Stimulated activated CD4-positive, alpha-beta T cell treated with anti-CD3 and anti-CD28 coated beads, Interleukin-4, amount 100 ng/mL, for 48 hours (primary cell): ENCODE measurements at places on chromosomes 5 and 9.

- DNase-seq = no peak
Observed at GRCh38 chr5:36494841-36495601, 111.4 kb upstream of the SLC1A3 start.

- no peak for DNase-seq
Observed at GRCh38 chr5:123545506-123545905, 33.5 kb downstream of the CSNK1G3 start.

- no peak for DNase-seq
Observed at GRCh38 chr9:93634311-93635185, 58.2 kb downstream of the PHF2 start.

DNA sequence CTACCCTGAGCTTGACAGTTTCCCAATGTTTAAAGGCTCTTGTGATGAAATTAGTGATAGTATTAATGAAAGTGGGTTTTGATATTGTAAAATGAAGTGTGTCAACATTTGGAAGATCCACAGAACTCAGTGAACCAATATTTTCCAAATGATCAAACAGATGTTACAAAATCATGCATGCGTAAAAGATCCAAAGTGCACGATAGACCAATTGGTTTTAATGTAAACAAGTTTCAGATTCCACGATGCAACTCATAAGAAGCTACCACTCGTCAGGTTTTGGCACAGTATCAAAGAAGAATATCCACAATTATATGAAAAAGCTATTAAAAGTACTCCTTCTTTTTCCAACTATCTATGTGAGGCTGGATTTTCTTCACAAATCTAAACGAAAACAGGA, 82.3 kb downstream of the SLC38A9 start:
- DNase-seq = no peak

DNA sequence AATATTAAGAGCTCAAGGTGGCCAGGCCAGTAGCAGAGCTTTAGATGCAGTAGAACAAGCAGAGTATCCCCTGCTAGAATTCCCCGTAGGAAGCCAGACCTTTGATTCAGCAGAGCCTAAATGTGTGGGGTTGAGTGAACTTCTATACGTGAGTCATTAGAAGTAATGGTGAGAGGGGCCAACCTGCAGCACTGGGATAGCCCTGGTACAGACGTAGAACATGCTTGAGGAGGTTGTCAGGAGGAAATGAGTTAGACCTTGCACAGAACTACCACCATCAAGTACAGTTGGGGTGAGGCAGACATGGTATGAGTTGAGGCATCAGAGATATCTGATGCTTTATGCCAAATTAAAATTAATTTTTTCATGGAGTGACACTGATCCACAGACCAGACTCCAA, 42.0 kb downstream of the PDCD1LG2 start:
- DNase-seq = no peak

DNA sequence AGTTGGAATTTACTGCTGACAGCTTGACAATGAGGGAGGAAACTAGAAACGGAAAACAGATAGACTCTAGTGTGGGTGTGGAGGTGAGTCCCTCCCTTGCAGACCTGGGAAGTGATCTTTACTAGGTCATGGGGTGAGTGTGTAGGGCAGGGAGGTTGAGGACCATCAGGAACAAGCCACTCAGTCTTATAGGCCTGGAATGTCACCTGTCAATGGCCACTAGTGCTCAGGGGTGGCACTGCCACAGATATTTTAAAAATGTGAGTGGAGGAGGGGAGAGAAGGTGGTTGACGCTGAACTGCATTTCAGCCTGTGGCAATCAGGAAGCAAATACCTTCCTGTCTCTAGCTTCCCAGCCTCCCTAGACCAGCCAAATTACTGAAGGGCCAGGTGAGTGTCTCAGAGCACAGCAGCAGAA, 9.0 kb downstream of the OR2S2 start:
- no peak for DNase-seq

DNA sequence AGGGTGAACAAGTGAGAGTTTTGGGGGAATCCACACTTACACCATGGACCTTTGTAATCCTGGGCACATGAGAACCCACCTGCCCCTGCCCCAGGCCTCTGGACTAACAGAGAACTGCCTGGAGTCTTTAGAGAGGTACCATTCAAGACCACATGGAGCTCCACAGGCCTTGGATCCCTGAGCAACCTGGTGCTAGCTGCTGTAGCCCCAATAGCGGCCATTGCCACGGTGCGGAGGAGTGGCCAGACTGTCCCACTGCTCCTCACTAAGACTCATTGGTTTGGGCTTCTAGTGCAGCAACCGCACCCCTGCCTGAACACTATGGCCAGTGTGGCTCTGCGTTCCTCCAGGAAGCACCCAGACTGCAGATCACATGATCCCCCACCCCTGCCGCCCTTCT, 45.8 kb downstream of the OSMR start:
- no peak for DNase-seq

DNA sequence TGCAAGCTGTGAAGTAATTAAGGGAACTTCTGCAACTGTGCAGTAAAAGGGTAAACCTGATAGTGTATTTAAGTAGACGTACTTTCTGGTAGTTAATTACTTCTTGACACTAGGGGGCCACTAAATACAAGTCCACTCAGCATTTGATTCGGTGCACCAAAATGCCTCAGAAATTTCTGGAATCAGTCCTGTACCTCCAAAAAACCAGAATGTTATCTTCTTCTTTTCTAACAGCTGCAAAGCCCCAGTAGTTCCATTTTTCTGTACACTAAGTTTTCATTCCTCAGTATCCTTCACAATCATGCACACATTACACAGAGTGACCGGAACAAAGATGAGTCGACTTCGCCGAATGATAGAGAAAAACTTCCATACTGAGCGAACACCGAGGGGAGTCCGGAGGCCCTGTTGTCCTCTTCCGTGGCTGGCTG, 484 bp downstream of the GFM2 start:
- DNase-seq = no peak

- DNase-seq = no peak
Observed at GRCh38 chr9:89417832-89418473, 80.0 kb downstream of the SEMA4D start.

DNA sequence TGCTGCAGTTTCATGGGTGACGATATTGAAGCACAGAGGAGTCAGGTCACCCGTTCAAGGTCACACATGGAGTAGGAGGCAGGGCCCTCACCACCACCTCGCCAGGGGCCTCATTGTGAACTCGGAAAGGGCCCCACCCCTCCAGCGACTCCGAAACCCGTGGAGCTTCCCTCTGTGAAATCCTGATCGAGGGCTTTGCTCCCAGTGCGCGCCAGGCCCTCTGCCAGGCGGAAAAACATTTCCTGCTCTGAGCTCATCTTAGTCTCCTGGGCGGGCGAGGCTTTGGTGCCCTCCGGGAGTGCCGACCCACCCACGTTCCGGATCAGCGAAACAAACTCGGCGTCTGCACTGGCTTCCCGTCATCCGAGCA, 75.0 kb upstream of the FCN1 start:
- no peak for DNase-seq

DNA sequence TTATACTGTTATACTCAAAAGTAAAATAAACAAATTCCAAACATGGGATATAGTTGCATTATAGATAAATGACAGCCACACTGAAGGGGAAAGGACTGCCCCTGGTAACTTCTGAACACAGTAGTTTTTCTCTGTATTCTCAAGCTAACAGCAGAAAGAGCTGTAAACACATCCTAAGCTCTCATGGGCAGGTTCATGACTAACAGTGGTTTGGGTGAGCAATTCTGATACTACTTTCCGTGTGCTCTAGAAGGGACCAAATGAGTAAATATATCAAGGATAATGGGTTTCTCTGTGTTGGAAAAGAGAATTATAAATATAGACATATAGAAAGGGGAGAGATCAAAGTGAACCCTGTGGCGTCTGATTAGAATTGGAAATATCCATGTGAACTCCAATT, 2.2 kb upstream of the LCN6 start:
- no peak for DNase-seq

GRCh38 chr9:8456344-8456743, 656.8 kb upstream of the DMAC1 start:
- DNase-seq = no peak

- no peak for DNase-seq
Observed at GRCh38 chr5:61363401-61364114, 31.5 kb downstream of the ZSWIM6 start.

GRCh38 chr9:35935261-35935660, 22.7 kb downstream of the OR2S2 start:
- DNase-seq = no peak

GRCh38 chr9:133864011-133864410, 125.9 kb upstream of the SARDH start:
- no peak for DNase-seq

DNA sequence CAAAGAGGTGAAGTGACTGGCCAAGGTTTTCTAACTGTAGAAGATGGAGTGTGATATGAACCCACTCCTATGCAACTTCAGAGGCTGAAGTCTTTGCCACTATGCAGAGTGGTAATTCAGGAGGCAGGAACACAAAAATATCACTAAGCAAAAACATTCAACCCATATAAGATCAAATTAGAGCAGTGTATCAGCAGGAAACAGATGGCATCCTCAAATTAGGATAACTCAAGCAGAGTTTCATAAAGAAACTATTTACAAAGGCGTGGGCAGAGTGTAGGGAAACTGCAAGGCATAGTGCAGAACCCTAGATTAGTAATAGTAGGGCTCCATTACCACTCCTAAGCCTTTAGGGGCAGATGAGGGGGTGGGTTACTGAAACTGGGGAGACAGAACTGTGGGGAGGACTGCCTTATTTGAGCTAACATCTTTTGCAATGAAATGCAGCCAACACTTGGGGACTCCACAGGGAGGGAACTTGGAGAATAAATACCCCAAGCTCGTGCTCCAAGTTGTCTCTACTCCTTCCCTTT, 72.2 kb downstream of the PTTG1 start:
- no peak for DNase-seq

GRCh38 chr9:89850631-89851325, 246.0 kb downstream of the GADD45G start:
- no peak for DNase-seq

- DNase-seq = no peak
Observed at GRCh38 chr5:173679909-173680630, 63.6 kb upstream of the BOD1 start.
